ENCODE measurements at places on chromosomes 11 and 22.

GRCh38 chr11:86575208-86575855, 97.1 kb downstream of the ME3 start:
- DNase-seq = no peak

DNA sequence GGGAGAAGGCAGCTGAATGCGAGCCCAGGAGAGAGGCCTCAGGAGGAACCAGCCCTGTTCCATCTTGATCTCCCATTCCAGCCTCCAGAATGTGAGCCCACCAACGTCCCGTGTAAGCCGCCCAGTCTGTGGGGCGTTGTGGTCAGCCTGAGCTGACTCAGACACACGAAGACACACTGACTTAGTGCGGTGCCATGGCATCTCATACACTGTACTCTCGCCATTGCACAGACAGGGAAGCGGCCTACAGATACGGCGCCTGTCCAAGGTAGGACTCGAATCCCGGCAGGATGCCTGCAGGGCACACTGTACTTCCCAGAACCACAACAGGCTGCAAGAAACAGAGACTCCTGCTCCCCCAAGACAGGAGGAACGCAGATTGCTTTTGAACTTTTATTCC, 179.6 kb downstream of the CTTN start:
- no peak for DNase-seq

DNA sequence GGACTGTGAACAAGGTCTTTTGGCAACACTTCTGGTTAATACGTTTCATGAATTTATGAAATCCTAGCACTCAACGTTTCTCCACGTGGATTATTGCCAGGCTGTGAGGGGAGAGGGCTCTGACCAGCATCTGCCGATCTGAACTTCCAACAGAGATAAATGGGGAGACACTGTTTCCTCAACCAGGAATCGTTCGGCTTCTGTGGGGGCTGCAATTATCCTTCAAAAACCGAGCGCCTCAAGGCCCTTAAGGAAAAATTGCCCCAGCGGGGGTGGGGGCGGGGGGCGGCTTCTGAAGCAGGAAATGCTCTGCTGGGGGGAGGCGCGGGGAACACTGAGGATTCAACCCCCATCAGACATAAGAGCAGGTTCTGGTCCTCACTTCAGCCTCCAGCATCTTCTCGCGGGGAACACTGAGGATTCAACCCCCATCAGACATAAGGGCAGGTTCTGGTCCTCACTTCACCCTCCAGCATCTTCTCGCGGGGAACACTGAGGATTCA, 155.6 kb downstream of the BRD1 start:
- DNase-seq = no peak

GRCh38 chr11:3949125-3949524, 93.7 kb downstream of the STIM1 start:
- peak; percentile 44 for DNase-seq

DNA sequence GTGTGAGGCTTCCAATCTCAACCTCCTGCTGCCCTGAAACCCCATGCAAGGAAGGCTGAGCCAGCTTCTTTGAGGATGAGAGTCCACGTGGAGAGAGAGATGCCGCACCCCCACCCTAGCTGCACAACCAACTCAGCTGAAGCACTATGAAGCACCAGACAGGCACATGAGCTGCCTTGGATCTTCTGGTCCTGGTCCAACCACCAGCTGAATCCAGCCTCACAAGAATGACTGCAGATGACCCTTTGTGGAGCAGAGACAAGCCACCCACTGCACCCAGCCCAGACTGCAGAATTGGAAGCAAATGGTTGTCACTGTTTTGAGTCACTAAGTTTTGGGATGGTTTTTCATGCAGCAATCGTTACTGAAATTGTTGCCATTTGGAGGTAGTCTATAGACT, 149.6 kb upstream of the SYT13 start:
- DNase-seq = no peak

DNA sequence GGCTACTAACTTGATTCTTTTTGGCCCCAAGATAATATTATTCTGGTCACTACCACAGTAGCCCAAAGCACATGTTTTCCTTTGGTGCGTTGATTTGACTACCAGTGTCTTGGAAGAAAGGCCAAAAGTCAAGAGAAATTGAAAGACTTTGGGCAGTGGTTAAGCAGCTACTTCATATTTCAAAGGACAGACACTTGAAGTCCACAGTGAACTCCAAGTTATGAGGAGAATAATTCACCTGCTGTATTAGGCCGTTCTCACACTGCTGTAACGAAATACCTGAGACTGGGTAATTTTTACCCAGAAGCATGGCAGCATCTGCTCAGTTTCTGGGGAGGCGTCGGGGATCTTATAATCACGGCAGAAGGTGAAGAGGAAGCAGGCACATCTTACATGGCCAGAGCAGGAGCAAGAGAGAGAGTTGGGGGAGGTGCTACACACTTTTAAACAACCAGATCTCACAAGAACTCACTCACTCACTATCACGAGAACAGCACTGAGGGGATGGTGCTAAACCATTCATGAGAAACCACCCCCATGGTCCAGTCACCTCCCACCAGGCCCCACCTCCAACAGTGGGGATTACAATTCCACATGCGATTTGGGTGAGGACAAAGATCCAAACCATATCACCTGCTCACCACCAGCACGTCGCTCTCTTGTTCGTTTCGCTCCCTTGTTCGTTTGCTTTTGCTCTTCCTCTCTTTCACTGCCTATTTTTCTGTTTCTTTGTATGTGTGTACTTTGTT, 40.2 kb upstream of the PICALM start:
- no peak for DNase-seq

DNA sequence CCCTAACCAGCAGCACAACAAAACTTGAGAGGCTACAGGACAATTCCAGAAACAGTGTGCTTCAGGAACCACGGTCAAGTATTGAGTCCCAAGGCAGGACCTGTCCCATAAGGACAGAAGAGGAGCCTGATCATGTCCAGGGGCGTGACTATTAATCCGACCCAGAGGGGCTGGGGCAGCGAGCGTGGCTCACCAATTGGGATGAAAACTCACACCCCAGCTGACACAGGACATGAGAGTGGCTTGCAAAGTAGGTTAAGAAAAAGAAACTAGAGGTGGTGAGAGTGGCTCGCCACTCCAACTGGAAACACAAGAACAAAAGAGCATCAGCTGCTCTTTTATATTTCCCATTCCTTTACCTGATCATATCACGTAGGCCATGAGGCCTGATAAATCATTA, 16.0 kb upstream of the FEZ1 start:
- no peak for DNase-seq

- no peak for DNase-seq
Observed at GRCh38 chr11:46738887-46739286, 19.9 kb downstream of the F2 start.

GRCh38 chr11:43116071-43116470, 195.7 kb upstream of the API5 start:
- DNase-seq = no peak

DNA sequence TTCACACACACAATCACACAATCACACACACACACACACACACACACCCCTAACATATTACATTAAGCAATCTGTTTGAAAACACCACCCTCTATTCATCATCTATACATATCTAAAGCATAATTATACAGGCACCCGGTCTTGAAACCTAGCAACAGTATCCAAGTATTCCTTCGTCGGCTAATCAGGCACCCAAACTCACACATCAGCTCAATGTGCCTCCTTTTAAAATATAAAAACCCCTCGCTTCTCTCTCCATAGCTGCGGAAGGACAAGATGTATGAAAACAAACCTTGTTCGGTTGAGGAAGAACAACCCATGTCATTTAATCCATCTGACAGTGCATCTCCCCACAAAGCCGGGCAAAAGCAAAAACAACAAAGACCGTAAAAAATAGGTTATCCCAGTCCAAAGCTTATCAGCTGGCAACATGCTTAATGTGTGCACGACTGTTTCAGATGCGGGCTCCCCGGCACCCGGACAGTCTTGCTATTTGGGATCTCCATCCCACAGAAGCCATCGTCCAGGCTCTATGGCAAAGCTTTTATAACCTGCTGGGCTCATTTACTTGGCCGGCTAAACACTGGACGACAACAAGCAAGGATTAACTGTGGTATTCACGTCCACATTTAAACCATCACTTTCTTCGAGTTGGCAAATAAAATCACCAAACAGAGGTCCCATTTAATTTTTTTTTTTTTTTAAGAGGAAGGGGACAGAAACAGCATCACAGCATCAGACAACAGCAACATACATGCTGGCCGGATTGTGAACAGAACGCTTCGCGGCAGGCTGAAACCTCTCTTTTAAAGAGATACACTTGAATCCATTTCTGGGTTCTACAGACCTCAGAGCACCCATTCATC, 365.5 kb downstream of the SHANK2 start:
- DNase-seq = no peak

- DNase-seq = no peak
Observed at GRCh38 chr22:49021926-49022815, 805.5 kb downstream of the BRD1 start.

GRCh38 chr11:78752494-78752893, 177.8 kb upstream of the NARS2 start:
- DNase-seq = no peak

- no peak for DNase-seq
Observed at GRCh38 chr11:72405009-72405408, 29.3 kb downstream of the CLPB start.

GRCh38 chr11:78946945-78947902, 372.6 kb upstream of the NARS2 start:
- no peak for DNase-seq

- no peak for DNase-seq
Observed at GRCh38 chr11:13046637-13047570, 37.8 kb downstream of the RASSF10 start.

GRCh38 chr22:32013200-32013599, 29.9 kb upstream of the SLC5A1 start:
- no peak for DNase-seq
